ENCODE measurements at places on chromosomes 6 and 20. TPM values are rescaled to one million over a fixed set of nuclear protein-coding genes. Genes with fewer than 3 reads are reported as not detected.

DNA sequence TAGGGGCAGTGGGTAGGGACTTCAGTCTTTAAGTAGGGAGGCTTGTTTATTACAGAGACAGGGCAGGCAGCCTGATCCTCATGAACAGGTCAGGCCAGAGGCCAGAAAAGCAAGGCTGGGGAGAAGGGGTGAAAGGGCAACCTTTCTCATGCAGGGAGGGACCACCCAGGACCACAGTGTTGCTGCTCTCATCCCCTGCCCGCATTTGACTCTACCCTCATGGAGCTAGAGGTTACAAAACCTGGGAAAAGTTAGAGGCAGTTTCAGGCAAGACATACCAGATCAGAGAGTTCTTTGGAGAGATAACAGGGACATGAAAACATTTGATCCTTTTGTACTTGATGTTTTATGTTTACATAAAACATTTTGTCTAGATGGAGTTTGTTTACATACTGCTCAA, 38.1 kb downstream of the MDGA1 start:
- no peak for DNase-seq

DNA sequence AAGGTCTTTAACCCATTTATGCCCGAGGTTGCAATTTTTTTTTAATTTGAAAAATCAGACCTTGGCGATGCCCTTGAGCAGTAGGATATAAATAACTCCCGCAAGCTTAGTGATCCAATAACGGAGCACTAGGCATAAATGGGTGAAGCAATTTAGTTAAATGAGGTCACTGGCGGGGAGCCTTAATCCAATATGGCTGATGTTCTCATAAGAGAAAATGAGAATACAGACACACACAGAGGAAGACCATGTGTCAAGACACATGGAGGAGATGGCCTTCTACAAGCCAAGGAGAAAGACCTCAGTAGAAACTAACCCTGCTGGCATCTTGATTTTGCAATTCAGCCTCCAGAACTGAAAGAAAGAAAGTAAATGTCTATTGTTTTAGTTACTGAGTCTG, 735 bp downstream of the SIRPG start:
- DNase-seq, result no peak

DNA sequence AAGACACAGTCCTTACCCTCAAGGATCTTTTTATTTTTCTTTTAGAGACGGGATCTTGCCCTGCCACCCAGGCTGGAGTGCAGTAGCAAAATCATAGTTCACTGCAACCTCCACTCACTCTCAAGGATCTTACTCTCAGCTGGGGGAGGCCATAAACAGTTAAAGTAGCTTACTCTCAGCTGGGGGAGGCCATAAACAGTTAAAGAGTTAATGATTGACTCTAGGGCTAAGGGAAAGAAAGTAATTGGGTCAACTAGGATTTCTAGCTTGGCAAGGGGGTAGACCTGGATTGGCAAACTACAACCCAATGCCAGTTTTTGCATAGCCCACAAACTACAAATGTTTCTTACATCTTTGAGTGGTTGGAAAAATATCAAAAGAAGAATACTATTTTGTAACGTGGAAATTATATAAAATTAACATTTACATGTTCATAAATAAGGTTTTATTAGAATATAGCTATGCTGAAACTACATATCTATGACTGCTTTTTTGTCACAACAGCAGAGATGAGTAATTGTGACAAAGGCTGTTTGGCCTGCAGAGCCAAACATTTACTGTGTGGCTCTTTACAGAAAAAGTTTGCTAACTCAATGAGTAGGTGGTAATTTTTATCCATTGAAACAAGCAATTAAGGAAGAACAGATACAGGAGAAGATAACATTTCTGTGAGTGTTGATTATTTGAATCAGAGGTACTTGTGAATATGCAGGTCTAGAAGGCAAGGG, 46.4 kb downstream of the PTPRA start:
- no peak for DNase-seq

GRCh38 chr6:157106487-157106886, 216.8 kb downstream of the TMEM242 start:
- no peak for DNase-seq

DNA sequence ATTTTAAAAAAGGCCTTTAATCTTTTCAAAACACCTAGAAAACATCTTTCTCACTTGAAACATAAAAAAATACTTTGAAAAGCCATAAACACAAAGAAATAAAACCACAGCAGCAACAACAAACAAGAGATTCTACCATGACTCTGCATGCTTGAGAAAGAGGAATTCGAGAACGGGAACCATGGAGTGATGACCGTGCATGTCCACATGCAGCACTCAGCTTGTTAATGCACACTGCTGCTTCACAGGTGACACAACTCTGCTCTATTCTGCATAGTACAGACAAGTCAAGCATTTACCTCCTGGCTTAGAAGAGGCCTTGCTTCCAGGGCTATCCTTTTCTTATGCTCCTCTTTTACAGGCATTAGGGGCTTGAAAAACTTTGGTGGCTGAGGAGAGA, 64.9 kb upstream of the NUP153 start:
- DNase-seq, result no peak

DNA sequence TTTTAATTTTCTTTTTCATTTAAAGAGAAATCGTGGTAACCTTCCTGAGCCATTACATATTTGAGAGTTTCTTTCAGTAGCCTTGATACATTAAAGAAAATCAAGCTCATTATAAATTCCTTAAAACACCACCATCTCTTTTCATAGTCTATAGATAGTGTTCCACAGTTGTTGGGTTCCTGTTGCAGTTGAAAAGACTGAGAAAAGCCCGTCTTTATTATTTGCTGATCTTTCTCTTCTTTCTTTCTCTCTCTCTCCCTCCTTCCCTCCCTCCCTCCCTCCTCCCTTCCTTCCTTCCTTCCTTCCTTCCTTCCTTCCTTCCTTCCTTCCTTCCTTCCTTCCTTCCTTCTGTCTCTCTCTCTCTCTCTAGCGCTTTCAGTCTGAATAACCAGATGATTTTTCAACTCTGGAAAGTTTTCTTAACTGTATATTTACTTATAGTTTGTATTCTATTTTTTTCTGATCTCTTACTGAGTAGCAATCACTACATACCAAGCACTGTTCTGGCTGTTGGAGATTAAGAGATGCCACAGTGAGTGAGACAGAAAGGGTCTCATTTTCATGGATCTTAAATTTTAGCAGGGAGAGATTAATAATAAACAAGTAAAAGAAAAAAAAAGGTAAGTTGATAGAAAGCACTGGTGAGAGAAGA, 157.5 kb downstream of the TINAG start:
- no peak for DNase-seq

DNA sequence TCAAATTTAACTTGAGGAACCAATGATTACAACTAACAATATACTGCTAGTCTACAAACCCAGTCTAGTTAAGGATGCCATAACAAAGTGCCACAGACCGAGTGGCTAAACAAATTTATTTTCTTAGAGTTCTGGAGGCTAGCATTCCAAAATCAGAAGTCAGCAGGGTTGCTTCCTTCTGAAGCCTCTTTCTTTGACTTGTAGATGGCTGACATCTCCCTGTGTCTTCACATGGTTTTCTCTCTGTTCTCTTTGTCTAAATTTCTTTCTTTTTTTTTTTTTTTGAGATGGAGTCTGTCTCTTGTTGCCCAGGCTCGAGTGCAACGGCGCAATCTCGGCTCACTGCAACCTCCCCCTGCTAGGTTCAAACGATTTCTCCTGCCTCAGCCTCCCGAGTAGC, 56.1 kb downstream of the NCOA3 start:
- DNase-seq, result no peak

- no peak for DNase-seq
These were observed 594.2 kb upstream of the CHD6 start for GRCh38 chr20:42212391-42212790.

C6orf15 gene
- total RNA-seq, result not detected

AVP gene
- not detected for total RNA-seq

TSBP1 gene
- not detected for total RNA-seq

HAO1 gene
- not detected for total RNA-seq

RBPJL gene
- total RNA-seq, result 0.12 TPM

SLC44A4 gene
- total RNA-seq, result 121 TPM
